ENCODE measurements at places on chromosomes 3 and 15. TPM values are rescaled to one million over a fixed set of nuclear protein-coding genes. Genes with fewer than 3 reads are reported as not detected.

POPDC2 gene
- polyA plus RNA-seq: 68.0 TPM

NLGN1 gene
- polyA plus RNA-seq: 5.3 TPM

SLC28A1 gene
- polyA plus RNA-seq: 0.41 TPM

SLITRK3 gene
- polyA plus RNA-seq: 0.24 TPM

DIPK2A gene
- polyA plus RNA-seq: 21.1 TPM

EXD1 gene
- not detected for polyA plus RNA-seq

SLC22A13 gene
- polyA plus RNA-seq: 0.37 TPM

GUCA1C gene
- not detected for polyA plus RNA-seq

LSAMP gene
- polyA plus RNA-seq: 4.4 TPM

GOLGA8G gene
- polyA plus RNA-seq: not detected

CFAP100 gene
- 0.09 TPM for polyA plus RNA-seq

PPARG gene
- not detected for polyA plus RNA-seq
